Hematopoietic multipotent progenitor cell (in vitro differentiated cells): ENCODE measurements at places on chromosomes 12 and 14.

- no peak for DNase-seq
Observed at GRCh38 chr12:62808166-62808879, 126.6 kb downstream of the PPM1H start.

DNA sequence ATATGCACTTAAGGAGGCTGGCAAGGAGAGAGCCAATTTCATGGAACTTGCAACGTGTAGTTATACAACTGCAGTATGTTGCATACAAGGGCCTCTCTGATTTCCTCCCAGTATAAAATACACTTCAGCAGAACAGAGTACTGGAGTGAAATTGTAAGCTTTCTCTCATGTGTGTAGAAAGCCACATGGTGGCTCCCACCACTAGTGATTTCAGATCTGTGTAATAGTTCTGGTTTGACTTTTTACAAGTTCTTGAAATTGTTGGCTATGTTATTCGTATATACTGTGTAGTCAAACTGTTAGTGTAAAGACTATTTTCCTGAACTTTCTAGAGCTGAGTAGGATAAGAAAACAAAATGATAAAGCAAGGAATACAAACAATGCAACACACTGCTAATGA, 16.4 kb upstream of the LMO3 start:
- no peak for DNase-seq

- no peak for DNase-seq
Observed at GRCh38 chr12:121026274-121027045, 10.2 kb upstream of the C12orf43 start.

DNA sequence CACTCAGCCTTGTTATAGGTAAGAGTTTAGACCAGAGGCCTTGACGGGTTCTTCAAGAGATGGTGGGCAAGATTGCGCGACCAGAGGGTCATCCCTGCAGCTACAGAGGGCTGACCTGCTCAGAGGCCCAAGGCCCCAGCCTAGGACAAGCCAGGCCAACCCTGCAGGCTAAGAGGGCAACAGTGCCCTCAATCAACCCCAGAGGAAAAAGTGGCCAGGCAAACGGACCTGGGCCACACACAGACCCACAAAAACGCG, 1.3 kb downstream of the SSH1 start:
- DNase-seq, result no peak

DNA sequence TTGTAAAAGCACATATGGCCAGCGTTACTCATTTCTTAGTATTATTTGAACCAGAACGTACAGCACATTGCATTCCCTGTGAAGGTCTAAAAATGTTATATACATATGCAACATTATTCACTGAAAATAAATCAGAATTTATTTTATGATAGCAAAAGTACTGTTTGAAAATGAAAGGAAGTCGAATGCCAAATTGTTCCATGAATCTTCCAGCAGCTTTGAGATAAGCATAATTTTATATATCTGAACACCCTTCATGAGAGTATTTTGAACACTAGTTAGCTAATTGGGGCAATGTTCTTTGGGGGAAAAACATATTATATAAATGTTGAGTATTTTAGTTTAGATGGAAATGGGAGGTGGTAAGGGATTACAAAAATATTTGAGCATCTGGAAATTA, 300.7 kb upstream of the SYT1 start:
- no peak for DNase-seq

DNA sequence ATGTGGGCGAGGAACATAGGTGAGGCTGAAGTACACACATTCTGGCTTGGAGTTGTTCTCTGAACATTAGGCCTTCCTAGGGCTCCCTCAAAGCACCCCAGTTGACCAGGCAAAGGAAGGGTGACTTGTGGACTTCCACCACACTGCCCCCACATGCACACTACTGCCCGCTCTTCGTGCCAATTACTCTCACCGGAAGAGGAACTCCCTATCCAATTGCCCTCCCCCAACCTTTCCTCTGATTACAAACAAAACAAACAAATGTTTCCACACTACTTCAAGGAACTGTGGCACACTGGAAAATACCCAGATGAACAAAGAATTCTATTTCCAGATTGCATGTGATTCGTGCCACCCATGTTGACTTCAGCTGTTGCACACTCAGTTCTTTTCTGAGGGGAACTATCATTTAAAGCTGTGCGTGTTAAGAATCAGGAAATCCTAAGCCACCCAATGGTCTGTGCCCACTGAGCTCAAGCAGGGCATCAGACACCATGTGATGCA, 139.3 kb downstream of the SSPN start:
- DNase-seq, result no peak

DNA sequence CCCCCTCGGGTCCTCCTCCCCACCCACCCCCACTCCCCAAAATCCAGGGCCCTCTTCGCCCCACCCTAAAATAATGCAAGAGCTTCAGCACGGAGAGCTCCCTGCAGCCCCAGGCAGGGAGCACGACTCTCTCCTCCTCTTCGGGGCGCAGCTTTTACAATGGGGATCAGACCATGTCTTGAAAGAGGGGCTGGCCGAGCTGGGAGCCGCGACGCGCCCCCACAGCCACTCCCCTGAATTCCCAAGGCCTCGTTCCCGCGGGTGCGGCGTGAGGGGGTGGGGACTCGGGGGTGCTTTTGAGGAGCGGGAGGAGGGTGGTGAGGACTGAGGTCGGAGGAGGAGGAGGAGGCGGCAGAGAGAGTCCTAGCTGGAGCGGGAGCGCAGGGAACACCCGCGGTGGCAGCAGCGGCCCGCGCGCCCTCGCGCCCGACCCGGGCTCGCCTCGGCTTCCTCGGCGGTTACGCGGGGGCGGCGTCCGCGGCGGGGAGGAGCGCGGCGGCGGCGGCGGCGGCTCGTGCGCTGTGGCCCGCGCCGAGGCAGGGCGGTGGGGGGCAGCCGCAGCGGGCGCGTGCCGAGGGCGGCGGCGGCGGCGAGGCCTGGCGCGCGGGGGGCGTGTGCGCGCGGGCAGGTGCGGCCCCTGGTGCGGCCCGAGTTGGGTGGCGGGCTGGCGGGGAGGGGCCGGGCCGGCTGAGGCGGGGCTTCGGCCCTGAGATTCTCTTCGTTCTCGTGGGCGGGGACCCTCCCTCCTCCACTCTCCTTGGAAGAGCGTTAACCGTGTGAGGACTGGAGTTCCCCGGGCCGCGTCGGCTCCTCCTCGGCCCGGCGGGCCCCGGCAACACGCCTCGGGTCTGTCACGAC, at the start of gene ANKS1B:
ANKS1B (minus strand) TSS at position 666 of the 858 bp plus-strand sequence. CDS start 699 bp downstream, outside the sequence.
- DNase-seq, result peak; percentile 15

- no peak for DNase-seq
Observed at GRCh38 chr12:56930241-56930640, 4.0 kb downstream of the SDR9C7 start.

DNA sequence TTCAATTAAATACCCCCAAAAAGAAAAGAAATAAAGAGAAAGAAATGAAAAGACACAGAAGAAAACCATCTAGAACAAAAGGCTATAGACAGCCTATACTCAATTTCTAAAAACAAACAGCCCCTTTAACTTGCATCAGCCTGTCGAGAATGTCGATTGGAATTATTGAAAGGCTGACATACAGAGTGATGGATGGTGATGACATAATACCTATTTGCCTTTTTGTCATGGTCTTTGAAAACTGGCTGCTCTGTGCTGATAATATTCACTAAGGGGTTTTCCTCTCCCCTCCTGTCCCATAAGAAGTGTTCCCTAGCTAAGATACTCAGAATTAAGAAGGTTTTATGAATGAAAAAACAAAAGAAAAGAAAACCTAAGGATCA, 393.7 kb downstream of the SOX5 start:
- no peak for DNase-seq
